ENCODE measurements at places on chromosomes 4 and X. TPM values are rescaled to one million over a fixed set of nuclear protein-coding genes. Genes with fewer than 3 reads are reported as not detected.
A peak's percentile ranks its signal among the peaks of the same experiment; 100 is the strongest.

The CPEB2 gene
- 27.7 TPM for total RNA-seq

The CCDC110 gene
- 1.3 TPM for total RNA-seq

The PF4V1 gene
- not detected for total RNA-seq

The NDST3 gene
- total RNA-seq = 0.20 TPM

The RTL5 gene
- total RNA-seq = 10.6 TPM

The KLHL5 gene
- total RNA-seq = 31.2 TPM

The CD40LG gene
- total RNA-seq = 0.92 TPM

DNA sequence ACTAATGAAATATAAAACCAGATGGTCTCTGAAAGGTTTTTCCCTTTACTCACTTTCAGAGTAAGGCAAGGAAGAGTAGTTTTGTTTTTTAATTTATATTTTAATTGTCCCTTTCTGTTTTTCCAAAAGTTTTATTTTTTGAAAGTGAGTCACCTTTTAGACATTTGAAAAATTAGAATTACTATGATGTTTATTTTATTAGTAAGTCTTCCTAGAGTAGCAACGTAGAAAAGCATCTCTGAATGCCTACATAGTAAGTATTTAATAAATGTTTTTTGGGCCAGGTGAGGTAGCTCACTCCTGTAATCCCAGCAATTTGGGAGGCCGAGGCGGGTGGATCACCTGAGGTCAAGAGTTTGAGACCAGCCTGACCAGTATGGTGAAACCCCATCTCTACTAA is 51.1 kb downstream of the TET2 start:
- no peak for DNase-seq

- DNase-seq = no peak
These were observed 552.7 kb upstream of the SLIT2 start for GRCh38 chr4:19698961-19699360.

GRCh38 chr4:41428601-41429279 is 109.2 kb upstream of the LIMCH1 start:
- peak; percentile 44 for DNase-seq

DNA sequence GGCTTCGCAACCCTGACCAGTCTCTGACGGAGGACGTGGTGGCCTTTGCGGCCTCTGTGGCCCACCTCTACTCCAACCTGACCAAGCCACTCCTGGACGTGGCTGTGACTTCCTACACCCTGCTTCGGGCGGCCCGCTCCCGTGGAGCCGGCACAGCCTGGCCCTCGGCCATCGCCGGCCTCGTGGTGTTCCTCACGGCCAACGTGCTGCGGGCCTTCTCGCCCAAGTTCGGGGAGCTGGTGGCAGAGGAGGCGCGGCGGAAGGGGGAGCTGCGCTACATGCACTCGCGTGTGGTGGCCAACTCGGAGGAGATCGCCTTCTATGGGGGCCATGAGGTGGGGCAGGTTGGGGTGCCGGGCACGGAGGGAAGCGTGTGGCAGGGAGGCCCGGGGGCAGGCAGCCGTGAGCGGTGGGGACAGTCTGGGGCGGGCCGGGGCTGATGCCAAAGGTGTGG is 1.2 kb downstream of the ABCD1 start:
- no peak for DNase-seq

GRCh38 chrX:155949098-155949497 is 48.4 kb upstream of the IL9R start:
- DNase-seq = no peak

- no peak for DNase-seq
These were observed 90.6 kb downstream of the DCAF8L2 start for GRCh38 chrX:27680726-27681125.

GRCh38 chr4:152259866-152260265 is 276.0 kb downstream of the FBXW7 start:
- DNase-seq = no peak

GRCh38 chrX:76279007-76279406 is 106.1 kb downstream of the PBDC1 start:
- DNase-seq = no peak

DNA sequence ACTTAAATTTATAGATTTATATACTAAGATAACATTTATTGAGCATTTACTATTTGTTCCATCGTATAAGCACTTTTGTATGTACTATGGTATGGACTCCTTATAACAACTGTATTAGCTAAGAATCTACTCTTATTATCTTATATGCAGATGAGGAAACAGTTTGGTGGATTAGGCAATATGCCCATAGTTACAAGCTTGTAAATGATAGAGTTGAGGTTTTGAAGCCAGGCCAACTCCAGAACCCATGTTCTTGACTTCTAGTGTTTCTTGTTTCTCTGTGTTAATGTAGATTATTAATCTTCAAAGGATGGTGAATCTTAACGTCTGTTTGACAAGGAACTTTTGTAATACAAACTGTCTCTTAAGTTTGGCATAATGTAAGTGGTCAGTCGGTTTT is 71.3 kb downstream of the STIM2 start:
- no peak for DNase-seq

DNA sequence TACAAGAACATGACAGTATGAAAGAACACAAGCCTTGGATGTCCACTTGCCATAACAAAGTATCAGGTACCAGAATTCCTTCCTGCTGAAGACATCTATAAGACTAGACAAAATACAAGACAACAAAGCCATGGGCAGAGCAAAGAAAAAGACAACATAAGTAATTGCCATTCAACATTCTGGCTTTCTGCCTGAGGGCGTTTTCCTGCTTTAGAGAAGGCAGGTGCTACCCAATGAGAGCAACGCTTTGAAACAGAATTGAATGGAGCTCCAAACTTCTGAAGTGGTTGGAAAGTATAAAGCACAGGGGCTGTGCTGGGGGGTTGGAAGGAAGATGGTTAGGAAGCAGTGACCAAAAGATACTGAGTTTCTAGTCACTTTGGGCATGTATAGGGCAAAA is 30.1 kb downstream of the PDE5A start:
- DNase-seq = no peak

DNA sequence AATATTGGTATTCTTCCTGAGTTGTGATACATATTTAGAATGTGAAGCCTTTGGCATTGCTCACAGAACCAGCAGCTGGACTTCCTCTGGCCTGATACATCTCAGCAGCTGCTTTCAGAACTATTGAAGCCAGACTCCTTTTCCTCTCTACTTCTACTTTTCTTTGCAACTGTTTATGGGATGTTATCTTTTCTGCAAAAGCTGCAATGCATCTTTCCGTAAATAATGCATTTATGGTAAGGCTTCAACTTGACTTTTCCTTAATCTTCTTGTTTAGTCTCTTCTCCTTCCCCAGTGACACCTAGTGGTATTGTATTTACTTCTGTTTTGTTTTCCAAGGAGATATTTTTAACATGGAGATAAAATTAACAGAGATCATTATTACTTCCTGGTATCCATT is 1548.7 kb downstream of the PCDH7 start:
- DNase-seq = peak; percentile 33

DNA sequence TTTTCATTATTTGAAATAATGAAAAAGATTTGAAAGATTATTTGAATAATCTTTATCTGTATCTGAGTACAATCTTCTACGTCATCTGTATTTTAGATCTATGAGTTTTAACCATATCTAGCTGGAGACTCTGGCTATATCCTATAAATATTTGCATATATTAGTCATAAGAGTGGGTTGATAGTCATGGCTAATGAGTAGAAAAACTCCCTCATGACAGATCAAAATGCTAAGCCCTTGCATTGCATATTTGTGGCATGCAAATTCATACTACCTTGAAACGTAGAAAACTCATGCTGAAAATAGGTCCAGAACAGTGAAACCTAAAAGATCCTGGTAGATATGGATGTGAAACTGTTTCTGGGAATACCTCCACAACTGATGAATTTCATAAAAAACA is 291.3 kb downstream of the GALNTL6 start:
- DNase-seq = no peak

Data from left lung (tissue), 14 donors.